ENCODE measurements at places on chromosomes 13 and 19.

GRCh38 chr13:32179708-32180107, 135.5 kb downstream of the ZAR1L start:
- DNase-seq: no peak

DNA sequence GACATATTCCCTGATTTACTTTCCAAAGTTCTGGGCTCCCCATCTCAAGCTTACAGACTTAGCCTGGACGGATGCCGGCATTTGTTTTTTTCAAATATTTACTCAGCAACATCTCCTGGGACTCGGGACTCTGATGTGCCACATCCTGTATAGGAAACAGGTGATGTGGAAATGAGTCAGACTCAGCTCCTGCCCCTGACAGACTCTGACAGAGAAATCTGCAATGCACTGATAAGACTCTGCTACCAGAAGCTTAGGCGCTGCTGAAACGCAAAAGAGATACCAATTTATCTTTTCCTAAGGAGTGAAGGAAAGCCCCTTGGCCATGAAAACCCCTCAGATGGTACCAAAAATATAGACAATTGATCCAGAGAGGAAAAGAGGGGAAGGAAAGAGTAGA, 16.2 kb downstream of the LAIR2 start:
- peak; percentile 96 for DNase-seq

- no peak for DNase-seq
These were observed 6.6 kb upstream of the NPAS1 start for GRCh38 chr19:47013041-47013517.

DNA sequence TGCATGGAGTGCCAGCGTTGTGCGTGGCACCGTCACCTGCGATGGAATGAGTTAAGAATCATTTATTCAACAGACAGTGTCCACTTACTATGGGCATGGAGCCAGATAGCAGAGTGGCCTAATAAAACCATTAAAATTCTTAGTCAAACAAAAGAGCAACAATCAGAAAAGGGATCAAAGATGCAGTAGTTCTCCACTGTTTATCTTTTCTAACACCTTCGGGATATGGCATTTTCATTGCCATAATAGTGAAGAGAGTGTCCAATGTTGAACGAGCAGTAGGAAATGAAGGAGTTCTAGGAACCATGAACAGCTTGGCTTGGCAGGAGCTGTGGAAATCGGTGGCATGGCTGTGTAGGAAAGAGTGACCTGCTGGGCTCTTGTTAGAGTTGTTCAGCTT, 2.0 kb downstream of the TNFSF11 start:
- DNase-seq: no peak

GRCh38 chr13:99145461-99145860, 55.2 kb upstream of the UBAC2 start:
- no peak for DNase-seq

DNA sequence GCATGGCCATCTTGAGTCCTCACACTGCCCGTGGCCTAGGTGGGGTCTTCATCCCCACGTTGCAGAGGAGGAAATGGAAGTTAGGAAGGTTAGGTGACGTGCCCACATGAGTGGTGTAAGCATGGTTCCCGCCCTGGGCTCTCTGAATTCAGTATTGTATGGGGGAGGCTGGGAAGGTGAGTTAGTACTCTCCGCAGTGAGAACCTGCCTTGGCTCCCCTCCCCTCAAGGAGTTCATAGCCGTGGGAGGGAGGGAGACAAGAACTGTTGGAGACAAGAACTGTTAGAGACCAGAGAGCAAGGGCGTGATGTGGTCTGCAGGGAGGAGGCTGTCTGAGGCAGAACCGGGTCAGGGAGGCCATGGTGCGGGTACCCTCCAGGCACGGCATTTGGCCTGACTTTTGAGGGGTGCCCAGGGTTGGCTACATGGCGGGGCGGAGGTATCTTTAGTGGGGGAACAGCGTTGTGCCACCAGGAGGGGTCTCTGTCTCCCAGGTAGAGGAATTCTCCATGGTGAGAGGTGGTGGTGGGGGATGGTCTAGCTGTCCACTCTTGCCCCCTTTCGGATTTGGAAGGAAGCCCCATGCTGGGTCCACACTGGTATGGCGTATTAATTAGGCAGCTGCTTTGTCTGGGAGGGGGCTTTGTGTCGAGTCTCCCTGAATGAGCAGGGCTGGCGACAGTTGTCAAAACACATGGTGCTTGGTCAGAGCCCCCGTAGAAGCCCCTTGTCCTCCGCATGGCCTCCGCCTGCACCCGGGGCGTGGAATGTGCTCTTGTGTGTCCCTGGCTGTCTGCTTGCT, 45.8 kb downstream of the CAPN12 start:
- DNase-seq: no peak

- DNase-seq: no peak
These were observed 313.3 kb downstream of the ZNF536 start for GRCh38 chr19:30685426-30686000.

GRCh38 chr19:4986471-4986891, 17.6 kb downstream of the KDM4B start:
- no peak for DNase-seq

- no peak for DNase-seq
These were observed 302.8 kb downstream of the FOXO1 start for GRCh38 chr13:40363653-40364052.

DNA sequence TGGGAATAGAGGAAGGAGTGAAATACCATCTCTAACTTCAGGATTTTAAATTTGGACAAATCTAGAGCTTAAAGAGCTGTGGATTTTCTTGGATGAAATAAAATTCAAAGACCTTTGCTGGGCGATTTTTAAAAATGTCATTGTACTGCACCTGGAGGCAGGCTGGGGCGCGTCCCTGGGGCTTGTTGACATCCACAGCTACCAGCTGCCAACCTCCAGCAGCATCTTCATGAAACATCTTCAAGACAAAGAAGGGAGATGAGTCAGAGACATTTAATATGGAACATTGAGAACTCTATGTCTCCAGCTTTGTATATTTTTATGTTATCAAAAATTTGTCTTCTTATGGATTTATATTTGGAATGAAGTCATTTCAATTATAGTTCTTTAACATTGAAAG, 132.5 kb downstream of the NALCN start:
- DNase-seq: no peak

Measured in Panc1 (cell line).